Stimulated activated CD8-positive, alpha-beta memory T cell treated with anti-CD3 and anti-CD28 coated beads, Interleukin-12 subunit alpha, Interleukin-12 subunit beta, amount 100 ng/mL, for 1 hour (primary cell): ENCODE measurements at places on chromosomes 13 and 19.

DNA sequence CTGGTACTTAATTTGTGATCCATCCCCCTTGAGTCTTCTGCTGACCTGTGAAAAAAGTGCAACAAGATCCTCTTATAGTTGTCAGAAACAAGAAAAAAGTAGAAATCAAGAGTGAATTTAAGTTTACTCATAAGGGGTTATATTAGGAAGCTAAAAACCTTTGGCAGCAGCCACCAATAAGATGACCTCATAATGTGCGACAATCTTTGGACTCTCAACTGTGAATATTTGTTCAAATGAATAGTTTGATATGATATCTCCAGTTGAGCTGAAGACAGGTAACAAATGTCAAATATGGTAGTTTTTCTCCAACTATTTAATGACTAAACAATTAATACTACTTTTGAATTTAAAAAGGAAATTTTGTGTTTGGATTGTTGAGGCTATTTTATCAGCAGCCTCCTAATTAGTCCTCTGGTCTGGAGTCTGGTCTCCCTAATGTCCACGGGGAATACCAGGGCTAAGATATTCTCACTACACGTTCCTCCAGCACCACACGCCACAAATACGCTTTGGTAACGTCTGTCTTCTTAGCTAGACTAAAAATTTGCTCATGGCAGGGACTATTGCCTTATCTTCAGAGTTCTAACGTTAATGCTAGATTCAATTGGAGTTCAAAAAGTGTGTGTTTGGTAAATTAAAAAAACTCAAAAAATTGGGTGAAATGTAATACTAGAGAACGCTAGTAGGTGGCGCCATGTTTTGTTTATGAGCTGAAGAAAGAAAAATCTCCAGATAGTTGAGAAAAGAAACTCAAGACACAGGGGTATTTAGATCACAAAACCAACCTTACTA is 51.0 kb upstream of the PDX1 start:
- no peak for DNase-seq

- DNase-seq, result no peak
Observed at GRCh38 chr19:29118389-29118788, 94.6 kb downstream of the UQCRFS1 start.

GRCh38 chr19:45045671-45046353 is 7.0 kb downstream of the CLASRP start:
- DNase-seq, result no peak

DNA sequence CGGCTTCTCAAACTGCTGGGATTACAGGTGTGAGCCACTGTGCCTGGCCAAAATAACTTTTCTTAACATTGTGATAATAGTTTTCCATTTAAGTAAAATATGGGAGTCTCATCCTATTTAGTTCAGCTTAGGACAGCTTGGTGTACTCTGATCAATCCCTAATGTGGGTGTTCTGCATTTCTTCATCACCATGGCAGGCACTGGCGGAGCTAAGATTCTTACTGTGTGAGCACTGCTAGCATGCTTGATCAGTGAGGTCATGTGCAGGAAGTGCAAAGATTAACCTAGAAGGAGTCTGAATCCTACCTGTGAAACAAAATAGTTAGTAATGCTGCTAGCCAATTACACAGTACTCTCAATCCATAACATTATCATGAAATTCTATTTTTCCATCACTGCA is 1684.2 kb upstream of the SLC10A2 start:
- DNase-seq, result no peak

DNA sequence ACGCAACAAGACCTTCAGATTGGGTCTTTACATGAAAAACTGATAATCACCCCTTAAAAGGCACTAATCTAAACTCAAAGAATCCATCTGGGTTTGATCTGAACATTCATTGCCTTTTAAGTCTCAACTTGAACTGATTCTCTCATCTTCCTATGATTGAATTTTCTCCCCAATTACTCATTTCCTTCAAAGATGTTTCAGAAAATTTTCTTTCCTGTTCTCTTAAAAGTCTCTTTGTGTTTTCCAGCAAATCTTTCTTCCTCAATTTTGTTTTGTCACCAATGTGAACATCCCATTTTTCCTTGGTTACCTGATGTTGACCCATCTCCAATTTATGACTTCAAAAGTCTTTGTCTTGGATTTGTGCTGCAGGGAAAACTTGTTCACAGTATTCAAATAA is 234.3 kb downstream of the DACH1 start:
- DNase-seq, result no peak

DNA sequence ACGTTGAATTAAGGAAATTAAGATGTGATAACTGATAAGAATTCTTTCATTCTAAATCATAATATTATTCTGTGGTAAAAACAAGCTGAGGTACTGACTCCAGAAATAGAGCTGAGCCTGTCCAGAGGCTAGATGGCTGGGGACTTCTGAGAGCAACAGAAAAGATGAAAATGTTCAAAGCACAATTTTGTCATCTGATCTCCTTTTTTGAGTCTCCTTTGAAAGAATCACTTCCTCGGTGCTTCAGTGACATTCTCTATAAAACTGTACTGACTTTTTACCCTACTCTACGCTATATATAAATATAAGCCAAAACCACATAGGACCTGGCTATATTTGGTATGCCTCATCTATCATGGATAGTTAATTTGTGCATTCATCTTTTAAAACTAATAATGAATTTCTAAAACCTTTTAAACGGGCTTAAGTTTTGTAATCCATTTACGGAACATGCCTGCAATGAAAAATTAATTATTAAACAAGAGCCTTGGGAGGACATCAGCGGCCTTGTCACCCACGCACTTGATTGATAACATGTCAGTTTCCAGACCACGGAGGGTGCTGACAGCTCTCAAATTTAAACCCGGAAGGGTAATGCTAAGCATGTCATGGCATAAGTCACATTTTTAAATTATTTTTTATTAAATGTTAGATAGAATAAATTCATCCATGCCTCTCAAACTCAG is 235.5 kb downstream of the PCDH9 start:
- no peak for DNase-seq

DNA sequence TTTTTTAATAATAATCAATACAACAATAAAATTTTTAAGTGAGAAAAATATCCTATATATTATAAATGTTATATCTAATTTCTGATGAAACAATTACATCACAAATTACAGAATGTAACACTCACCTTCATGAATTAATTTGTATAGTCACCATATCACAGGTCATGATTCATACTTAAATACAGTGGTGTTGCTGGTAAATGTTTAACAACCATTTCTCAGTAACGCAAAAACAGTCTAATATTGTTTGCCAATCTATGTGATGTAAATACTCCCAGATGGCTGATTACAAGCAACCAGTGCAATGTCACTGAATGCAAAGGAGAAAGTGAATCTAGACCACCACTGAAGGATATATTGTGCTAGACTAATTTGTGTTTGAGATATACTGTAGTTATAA is 97.5 kb downstream of the DIAPH3 start:
- no peak for DNase-seq

GRCh38 chr19:47377801-47378200 is 28.7 kb downstream of the DHX34 start:
- no peak for DNase-seq

- no peak for DNase-seq
Observed at GRCh38 chr19:362154-362553, 17.6 kb upstream of the MIER2 start.

DNA sequence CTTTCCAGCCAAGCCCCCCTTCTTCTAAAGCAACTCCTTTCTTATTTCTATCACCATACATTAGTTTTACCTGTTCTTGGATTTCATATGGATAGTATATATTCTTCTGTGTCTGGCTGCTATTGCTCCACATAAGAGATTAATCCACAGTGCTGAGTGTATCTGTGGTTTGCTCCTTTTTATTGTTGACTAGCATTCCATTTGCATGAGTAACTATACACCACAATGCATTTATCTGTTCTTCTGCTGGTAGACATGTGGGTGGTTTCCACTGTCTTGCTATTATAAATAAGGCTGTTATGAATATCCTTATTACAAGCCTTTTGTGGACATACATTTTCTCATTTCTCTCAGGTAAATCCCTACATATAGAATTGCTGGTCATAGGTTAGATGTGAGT is 138.2 kb downstream of the SLC7A1 start:
- no peak for DNase-seq

DNA sequence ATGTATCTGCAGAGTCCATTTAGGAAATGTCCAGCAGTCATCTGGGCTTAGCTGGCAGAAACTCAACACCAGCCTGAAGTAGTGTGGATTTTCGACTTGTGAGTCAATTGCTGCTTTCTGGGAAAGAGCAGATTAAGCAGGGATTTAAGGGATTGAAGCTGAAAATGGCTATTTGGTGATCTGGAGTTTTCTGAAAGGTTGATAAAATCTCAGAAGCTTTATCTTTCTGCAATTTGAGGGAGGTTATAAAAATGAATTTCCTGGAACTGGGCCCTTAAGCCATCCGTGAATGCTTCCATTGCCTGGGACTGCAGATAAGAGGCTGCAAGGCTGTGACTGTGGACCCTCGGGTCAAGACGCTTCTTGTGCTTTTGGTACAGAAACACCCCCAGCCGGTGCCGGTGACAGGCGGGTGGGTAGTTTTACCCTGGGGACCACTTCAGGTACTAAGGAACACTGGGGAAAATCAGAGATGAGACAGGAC is 61.5 kb downstream of the COL4A1 start:
- DNase-seq, result no peak

DNA sequence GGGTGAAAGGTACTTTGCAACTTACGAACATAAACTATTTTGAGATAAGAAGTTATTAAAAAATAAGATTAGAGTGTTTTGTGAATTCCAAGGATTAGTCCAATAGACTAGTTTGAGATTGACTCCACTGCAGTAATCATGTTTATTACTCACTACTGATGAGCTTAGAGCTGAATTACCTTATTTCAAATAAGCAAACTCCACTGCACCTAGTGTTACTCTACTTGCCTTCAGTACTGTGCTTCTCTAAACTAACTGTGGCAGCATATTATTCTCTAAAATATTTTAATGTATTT is 111.7 kb downstream of the MIPEP start:
- DNase-seq, result no peak

DNA sequence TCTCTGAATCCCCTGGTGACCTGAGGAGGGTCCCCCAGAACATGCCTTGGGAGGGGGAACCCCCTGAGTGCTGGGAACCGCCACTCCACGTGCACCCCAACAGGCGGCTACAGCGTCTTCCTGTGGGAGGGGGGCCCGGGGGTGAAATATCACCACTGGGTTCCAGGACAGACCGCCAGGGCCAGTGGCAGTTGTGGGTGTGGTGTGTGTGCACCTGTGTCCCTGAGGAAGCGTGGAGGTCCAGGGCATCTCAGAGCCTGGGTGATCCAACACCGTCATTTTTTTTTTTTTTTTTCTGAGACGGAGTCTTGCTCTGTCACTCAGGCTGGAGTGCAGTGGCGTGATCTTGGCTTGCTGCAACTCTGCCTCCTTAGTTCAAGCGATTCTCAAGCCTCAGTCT is 4.2 kb downstream of the ADGRE5 start:
- DNase-seq, result no peak

- no peak for DNase-seq
Observed at GRCh38 chr13:27310946-27311345, 40.3 kb downstream of the RASL11A start.

DNA sequence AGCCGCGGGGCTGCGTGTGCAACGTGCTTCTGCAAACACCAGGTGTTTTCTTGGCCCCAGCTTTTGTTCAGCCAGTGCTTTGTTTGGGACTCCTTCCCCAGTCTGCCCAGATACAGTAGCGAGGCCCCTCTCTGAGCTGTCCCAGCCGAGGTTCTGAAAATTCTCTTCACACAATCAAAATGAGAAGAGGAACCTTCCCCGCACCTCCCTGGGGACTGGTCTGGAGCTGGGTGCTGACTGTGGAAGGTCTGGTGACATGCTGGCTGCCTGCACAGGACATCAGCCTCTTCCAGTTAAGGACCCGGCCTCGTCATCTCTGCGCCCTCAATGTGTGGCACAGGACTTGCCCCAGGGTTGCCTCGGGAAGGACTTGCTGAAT is 4.2 kb downstream of the ATP4A start:
- DNase-seq, result no peak
